ENCODE measurements at places on chromosomes 16 and 17.

- DNase-seq, result no peak
Observed at GRCh38 chr16:81786321-81786720, 7.2 kb downstream of the PLCG2 start.

DNA sequence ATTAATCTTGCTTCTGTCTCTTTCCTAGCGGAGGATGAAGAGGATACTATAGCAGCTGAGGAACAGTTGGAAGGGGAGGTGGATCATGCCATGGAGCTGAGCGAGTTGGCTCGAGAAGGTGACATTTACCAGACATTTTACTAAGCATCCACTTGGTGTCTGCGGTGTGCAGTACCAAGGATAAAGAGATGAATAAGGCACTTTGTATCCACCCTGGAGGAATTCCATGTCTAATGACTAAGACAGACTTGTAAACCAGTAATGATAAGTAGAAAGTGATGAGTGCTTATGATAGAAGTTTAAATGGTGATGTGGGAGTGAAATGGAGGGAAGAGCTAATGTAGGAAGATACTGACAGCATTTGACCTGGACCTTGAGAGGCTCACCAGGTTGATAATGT, 12.0 kb downstream of the SRCAP start:
- DNase-seq, result no peak

- DNase-seq, result no peak
Observed at GRCh38 chr17:8100111-8100510, 12.6 kb upstream of the ALOX12B start.

DNA sequence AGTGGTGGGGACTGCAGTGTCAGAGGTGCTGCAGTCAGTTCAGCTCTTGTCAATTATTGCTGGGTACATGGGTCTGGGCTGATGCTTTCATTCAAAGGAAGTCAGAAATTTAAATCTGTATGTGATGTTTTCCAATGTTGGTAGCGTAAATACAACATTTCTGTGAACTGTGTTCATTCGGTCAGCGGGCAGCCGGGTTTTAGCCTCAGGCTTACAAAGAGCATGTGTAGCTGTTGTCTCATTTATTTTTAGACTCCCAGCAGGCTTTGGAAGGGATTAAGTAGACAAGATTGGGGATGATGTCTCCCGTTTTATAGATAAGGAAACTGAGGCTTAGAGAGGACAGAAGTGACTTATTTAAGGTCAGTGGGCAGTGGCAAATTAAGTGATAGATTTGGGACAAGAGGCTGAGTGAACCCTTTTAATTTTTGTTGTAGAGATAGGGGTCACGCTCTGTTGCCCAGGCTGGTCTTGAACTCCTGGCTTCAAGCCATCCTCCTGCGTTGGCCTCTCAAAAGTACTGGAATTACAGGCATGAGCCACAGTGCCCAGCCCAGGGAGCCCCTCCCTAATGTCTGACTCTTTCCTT, 8.1 kb downstream of the AQP8 start:
- no peak for DNase-seq

DNA sequence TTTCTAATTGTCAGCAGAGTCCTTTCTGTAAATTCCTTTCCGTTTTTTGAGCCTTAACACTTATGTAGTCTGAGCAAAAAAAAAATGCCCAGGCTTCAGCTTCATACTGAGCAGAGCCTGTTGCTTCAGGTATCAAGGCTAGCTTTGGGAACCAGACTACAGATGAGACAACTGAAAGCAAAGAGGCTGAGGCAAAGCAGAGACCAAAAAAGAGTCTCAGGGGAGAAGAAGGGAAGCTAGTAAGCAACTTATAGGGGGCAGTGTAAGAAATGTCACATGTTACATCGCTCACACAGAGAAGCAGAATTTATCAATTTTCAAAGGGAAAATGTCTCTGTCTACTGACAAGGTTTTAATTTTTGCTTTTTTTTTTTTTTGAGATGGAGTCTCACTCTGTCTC, 3.3 kb downstream of the HASPIN start:
- DNase-seq, result no peak

- DNase-seq, result no peak
Observed at GRCh38 chr17:82323514-82324234, 6.3 kb upstream of the CD7 start.

DNA sequence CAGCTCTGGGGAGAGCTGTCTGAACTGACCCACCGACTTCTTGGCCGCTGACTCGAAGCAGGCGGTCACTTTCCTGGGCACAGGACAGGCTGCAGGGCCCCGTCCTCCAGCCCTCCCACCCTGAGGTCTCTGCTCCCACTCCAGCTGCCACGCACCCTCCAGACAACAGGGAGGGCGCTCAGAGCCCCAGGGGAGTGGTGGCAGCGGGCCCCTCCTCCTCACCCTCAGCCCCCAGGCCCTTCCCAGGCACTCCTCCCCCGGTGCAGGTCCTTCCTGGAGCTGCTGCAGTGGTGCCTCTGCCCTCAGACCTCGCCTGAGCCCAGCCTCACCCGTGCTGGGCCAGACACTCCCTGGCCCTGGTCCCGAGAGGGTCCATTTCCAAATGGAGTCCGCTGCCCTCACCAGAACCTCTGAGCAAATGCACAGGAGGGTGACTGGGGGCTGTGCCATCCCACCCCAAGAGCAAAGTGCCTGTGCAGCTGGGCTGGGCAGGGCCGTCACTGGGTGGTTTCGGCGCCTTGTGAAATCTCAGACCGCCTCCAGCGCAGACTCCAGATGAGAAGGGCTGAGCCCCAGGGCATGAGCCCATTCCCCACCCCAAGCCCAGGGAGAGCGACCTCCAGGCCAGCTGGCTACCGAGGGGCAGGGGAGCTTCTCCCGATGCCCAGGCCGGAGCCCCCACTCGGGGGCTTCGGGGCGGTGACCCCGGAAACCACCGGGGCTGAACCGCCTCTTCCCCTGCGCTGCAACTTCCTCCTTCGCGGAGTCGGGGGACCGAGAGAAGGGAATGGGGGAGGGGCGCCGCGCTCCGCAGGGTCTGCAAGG, 717 bp downstream of the CYBA start:
- peak; percentile 73 for DNase-seq

DNA sequence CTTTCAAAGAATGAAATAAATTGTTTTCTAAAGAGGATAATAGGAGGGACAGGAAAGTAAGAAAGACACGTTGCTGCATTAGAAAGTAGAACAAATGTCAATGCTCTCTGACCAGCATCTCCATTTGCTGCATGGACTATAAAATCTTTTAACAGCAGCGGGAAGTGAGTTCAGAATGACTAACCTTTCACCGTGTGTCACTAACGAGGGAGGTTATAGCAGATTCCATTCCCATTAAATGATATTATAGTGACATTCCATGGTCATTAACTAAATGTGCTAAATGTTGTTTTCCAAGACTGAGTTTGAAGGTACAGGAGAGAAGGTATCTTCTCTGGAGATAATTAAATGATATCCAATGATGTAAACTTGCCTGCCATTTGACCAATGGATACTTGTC, 127.1 kb upstream of the HS3ST3A1 start:
- DNase-seq, result no peak

- DNase-seq, result no peak
Observed at GRCh38 chr16:64234200-64234599, 887.7 kb downstream of the CDH11 start.

DNA sequence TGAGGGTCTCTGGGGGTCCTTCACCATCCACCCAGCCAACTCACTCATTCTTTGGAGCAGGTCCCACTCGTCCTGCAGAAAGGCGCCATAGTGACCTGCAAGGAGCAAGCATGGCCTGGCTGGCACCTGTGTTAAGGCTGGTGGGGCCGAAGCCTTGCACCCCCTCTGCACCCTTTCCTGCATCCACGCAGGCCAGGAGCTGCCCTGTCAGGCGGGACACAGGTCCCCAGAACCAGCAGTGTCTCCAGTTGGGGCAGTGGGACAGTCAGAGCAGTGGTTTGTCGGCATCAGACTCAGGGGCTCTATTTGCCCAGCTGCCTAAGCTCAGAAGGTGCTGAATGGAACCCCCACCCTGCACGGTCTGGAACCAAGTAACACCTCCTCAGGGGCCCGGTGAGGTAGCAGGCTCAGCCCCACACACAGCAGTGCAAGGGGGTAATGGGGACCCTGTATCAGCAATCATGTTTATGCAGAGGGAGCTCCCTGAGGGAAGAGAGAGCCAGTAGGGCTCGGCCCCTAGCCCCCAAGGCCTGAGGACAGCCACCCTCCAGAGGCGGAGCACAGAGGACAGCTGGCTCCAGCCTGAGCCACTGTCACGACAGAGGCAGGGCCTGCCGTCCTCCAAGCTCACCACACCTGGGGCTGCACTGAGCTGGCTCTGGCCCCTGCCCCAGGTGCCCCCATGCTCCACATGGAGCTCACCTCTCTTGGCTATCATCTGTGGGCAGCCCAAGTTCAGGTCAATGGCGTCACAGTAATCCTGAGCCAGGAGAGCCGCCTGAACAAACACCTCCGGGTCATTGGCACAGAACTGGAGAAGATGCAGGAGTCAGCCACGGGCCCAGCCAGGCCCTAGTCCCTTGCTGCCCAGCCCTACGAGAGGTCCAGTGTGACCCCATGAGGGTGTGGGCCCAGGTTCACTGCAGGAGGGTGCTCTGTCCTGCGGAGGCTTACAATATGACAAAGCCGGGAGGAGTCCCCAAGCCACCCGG, 1.9 kb downstream of the DUS1L start:
- no peak for DNase-seq

DNA sequence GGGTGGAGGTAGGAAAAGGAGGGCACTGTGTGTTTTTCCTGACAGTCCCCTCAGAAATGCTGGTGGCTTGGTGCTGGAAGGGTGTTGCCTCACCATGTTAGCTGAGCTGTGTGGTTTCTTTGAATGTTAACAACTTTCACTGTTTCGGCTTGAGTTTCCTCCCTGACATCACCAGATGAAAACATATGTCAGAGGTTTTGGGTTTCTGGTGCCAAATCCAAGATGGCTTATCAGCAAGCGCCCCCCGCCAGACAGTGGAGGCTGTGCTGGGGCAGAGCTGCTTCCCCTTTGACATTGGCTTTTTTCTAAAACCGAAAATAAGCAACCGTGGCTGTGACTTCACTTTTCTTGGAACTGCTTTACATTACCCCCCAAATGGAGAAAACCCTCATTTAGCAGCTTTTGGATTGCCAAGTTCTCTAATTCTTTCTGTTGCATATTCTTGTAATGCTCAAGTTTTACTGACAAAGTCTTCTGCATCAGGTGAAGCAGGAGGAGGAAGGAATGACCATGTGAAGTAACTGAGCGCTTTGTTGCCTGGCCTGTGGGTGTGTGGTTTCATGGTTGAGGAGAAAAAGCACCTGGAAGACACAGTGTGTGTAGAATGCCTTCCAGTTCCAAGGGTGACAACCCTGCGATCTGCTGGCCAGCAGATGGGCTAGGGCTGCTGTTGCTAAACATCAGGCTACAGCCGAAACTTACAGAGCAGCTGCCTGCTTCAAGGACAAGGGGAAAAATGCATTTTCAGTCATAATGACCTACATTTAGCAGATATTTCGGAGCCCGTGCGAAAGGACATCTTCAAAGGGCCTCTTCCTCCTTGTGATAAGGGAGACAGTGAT, 9.7 kb downstream of the RMI2 start:
- no peak for DNase-seq

GRCh38 chr17:58248955-58249269, 10.5 kb downstream of the LPO start:
- no peak for DNase-seq

DNA sequence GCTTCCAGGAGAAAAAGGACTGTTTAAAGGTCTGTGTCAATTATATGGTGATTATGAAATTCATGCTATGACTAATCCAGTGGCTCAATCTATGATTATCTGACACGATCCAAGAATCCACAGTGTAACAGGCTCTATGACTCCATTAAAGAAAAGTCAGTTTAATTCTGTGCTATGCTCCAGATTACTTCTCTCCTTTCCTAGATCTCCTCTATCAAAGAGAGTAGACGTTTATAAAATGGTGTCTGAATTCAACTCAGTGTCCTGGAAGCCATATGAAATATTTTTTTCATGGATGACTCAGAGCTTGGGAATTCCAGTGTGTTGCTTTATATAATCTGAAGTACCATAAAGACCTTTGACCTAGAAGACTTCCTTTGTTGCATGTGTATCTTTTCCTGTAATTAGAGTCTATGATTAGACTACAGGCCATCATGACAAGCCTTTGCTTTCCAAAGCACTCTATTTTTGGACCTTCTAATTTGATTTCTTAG, 27.0 kb upstream of the NF1 start:
- DNase-seq, result no peak

DNA sequence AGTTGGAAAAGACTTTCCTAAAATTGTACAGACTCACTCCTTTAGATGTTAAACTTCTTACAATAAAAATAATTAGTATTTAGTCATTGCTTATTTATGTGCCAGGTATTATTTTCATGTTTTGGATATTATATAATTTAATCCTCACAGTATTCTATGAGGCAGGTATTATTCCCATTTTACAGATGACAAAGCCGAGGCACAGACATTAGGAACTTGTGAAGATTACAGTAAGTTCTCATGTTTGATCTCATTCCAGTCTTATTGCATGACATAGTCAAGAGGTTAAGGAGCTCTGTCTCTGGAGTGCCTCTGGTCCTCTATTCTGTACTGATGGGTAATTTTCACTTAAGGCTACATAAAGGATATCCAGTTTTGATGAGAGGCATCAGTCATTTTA, 3.3 kb downstream of the HEATR3 start:
- DNase-seq, result no peak

- no peak for DNase-seq
Observed at GRCh38 chr17:27892542-27892865, 661 bp downstream of the LYRM9 start.

- DNase-seq, result no peak
Observed at GRCh38 chr17:60664022-60664421, 13.6 kb upstream of the BCAS3 start.

- no peak for DNase-seq
Observed at GRCh38 chr17:19399750-19400450, 11.1 kb upstream of the RNF112 start.

GRCh38 chr16:87096746-87097333, 220.4 kb downstream of the C16orf95 start:
- no peak for DNase-seq

DNA sequence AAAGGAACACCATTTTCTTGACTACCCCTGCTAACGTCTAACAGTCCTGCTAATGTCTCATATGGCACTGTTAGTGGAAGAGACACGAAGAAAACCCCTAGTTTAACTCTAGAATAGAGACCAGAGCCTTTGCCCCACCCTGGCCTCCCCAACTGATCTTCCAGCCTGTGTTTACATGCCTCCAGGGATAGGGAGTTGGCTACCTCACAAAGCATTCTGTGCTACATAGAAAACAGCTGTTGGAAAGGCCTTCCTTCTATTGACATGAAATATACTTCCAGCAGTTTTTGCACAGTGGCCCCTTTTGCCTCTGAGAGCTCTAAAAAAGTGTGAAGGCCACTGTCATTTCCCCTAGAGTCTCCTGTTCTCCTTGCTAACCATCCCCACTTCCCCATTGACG, 73.1 kb downstream of the ASIC2 start:
- DNase-seq, result no peak

DNA sequence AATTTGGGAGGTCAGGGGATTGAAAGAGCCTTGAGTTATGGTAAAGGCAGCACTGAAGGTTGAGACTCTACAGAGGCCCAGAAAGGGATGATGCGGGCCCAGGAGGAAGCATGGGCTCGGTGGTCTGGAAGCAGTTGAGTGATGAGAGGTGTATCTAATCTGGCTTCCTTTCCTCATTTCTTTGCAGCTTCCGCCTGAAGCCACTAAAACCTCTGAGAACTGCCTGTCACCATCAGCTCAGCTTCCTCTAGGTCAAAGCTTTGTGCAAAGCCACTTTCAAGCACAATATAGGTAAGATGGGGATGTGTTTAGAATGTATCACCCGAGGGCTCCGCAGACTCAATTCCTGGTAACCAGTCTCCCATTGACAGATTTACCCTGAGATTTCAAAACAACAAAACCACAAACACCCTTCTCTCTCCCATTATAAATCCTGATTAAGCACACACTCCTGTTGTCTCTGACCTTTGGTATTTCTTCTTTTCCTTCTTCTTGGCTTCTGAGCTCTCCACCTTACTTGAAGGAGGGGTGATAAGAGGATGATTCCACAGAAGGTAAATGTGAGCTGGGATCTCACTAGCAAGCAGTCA, 21.2 kb downstream of the USP43 start:
- no peak for DNase-seq
